ENCODE measurements at places on chromosomes 3 and 15.

GRCh38 chr3:177749836-177750235 is 552.6 kb upstream of the TBL1XR1 start:
- no peak for DNase-seq

- no peak for DNase-seq
Measured at GRCh38 chr15:72584006-72584405, 70.5 kb upstream of the GOLGA6B start.

DNA sequence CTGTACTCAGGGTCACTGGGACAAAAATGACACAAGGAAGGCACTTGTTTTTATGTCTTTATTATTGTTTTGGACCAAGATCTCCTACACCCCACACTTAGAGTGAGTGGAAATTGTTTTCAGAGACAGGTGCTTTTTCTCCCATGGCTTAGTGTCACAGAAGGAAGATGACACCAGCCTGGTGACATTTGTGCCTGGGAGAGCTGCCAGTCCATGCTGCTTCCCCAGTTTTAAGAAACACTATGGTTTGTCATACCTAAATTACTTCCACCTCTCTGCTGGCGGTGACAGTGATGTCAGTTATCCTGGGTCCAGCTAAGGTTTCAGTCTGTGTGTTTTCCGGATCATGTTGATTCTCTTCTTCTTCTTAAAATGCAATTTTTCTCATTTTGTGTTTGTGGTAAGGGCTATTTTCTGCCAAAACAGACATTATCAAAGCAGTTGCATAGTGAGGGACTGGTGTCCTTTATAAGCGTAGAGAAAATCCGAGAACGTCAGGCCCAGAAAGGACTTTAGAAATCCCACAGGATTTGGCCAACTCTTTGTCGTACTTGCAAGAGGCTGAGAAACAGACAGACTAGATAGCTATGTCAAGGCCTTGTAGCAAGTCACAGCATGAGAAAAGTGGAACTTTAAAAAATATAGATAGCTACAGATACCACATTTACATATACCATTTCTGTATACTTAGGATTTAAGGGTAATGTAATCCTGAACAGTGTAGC is 149.5 kb downstream of the TP63 start:
- no peak for DNase-seq

GRCh38 chr3:66270288-66270687 is 49.5 kb downstream of the SLC25A26 start:
- no peak for DNase-seq

GRCh38 chr15:64774629-64775493 is 528 bp downstream of the RBPMS2 start:
- DNase-seq: no peak

- no peak for DNase-seq
Measured at GRCh38 chr15:72616491-72617210, 37.8 kb upstream of the GOLGA6B start.

- no peak for DNase-seq
Measured at GRCh38 chr3:195854628-195855294, 43.0 kb upstream of the MUC4 start.

DNA sequence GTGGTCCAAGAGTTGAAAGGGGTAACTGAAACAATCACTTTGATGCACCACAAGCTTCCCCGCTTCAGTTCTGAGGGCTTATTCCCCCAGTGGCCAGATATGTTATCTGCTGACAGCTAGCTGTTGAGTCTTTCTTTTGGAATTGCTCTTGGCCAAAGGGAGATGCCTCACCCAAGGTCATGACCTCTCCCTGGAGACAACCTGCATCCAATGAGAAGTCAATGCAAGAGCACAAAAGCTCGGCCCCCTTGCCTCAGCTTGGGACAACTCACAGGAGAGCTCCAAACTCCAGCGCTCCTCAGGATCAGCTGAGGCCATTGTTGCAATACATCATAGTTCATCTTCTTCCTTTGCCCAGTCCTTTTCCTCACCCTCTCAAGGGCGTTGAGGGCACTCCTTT is 31.0 kb upstream of the THBS1 start:
- DNase-seq: no peak

DNA sequence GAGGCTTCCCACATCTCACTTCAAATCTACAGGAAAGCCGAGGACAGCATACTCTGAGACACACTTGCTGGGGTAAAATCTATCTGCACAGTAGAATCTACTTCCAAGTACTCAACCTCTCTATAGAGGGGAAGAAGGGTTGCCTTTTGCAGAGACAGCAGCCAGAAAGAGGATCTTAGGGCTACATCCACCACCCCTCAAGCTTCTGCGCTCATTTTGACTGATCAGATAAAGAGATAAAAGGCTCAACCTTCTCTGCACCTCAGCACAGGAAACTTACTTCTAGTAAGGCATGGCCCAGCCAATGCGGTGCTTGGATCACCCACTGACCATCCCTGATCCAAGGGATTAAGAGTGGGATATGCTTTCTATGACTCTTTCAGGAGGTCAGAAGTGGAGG is 6.9 kb upstream of the SLC9A9 start:
- DNase-seq: no peak

GRCh38 chr3:141544697-141545096 is 57.9 kb downstream of the RASA2 start:
- DNase-seq: no peak

DNA sequence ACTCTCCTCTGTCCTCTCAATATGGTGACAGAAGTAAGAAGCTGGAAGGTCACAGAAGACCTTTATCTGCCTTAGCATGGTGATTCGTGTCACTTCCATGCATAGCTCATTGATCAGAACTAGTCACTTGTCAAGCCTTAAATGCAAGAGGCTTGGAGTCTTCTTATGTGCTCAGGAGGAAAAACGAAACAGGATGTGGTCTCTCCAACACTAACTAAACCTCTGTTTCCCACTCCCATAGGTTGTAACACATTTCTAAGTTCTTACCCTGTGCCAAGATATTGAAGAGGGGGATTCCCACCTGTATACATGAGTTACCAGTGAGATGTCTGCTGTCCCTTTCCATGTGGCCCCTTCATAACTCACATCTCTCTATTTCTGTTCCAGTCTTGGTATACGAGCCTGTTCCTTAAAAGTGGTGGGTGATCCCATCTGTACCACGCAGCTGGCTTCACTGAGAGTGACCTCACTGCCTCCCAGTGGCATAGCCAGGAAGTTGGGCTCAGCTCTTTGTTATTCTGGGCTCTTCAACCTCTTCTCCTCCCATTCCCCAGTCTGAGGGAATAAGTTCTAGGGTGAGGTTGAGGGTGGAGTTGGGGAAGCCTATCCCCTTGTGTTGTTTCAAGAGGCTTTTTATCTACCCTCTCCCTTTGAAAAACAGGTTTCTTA is 203.2 kb upstream of the PPP2R3A start:
- DNase-seq: no peak

DNA sequence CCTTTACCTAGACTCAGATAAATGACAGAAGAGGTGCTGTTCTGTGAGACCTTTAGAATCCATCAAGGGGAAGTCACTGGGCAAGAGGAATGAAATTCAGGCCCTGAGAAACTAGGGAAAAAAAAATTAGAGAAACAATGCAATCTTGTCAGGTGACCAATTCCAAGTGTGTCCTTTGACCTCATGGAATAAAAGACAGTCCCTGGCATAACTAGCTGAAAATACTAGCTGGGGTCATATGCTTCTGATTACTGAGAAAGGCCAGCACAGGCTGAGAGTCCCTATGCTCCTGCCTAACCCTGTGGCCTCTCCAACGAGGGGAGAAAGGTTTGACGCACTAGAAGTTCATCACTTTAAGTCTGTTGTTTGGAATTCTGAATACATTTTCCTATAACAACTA is 167.3 kb downstream of the XXYLT1 start:
- no peak for DNase-seq

DNA sequence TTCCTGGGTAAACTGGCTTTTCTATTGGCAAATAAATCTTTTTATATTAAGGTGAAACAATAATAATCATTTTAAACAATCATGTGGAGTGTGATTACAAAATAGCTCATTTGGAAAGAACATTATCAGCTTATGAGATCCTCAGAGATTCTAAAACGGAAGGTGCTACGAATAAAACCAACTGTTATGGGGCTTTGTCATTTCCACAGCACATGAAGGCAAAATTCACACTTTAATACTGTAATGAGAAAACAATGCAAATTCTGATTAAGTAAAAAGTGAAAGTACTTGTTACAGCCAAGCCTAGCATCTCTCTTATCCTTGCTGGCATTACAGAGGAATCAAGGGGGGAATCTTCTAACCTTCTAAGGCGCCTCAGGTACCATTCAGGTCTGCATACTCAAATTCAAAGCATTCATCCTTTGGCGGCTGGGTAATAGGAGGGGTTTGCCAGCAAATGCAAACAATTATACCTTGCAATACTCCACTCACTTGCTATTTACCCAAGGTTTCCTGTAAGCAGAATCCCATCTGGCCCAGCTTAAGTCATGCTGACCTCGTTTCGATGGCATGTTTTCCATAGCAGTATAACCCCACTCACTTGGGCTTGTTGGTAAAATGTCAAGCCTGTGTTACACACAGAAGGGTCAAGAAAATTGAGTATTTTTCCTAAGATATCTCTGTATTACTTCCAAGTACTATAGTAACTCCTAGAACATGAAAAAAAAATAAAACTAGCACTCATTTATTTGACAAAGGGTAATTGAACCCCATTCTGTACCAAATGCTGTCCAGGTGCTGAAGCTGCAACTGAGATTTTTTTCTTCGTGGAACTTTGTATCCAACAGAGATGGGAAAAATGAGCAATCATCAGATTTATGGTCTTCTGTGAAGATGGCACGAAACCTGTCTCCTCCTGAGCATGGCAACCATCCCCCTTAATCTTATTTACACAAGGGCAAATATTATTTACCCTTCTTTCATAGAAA is 183.7 kb upstream of the LMCD1 start:
- no peak for DNase-seq

DNA sequence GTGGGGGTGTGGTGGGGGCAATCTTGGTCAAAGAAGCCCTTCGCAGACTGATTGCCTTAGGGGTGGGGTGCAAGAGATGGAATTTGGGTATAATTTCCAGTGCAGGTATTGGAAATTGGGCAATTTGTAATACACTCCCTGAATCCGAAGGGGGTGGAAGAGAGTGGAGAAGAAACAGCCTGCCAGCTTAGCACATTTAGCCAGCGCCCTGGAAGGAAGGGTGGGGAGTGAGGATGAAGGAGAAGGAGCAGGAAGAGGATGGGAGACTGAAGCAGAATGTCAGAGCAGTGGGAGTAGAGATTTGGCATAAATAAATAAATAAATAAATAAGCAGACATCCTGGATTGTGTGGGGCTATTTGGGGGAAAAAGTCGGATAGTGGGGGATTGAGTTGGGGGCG is 1.6 kb downstream of the GAP43 start:
- DNase-seq: no peak

- DNase-seq: no peak
Measured at GRCh38 chr15:36680751-36681150, 101.3 kb downstream of the CDIN1 start.

DNA sequence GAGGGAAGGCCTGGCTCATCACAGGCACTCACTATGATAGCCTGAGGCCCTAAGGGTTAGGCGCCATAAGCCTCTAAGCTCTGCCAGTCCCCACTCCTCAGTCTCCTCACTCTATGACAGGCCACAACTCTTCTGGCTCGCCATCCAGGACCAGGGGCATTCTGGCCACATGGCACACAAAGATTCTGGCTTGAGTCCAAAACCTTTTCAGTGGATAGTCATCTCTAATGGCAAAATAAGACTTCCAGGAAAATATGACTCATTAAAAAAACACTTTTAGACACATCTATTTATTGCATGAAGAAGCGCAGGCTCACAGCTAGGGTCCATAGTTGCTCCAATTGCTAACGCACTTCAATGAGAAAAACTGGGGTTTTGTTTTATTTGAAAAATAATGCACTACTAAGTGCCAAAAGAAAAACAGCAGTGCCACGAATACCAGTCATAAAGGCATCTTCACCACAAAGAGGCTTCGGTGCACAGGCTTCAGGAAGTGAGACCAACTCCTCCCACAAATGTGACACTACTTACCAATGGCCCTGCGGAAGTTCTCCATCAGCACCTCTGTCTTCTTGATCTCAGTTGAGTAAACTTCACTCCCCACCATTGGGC is 11.1 kb downstream of the RUVBL1 start:
- DNase-seq: no peak

DNA sequence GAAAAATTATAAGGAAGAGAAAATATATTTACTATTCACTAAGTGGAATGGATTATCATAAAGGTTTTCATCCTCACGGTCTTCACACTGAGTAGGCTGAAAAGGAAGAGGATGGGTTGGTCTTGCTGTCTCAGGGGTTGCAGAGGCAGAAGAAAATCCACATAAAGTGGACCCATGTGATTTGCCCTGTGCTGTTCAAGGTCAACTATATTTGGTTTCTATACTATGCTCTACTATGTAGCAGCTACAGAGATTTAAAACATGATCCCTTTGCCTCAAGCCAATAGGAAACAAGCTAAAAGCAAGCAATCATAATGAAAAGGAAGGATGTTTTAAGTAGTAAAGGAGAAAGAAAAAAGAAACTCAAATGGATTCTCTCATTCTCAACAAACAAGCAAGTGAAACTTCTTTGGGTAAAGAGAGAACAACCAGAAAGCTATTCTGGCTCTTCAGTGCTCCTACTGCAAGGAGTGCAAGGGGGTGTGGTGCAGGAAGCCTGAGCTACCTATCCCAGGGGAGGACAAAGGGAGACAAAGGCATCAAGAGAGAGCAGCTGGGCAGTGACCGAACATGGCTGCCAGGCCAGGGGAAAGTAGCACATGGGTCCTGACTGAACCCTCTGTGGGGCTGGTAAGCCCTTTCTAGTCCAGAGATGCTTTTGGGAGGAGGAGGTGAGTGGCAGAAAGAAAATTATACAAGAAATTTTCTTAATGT is 35.9 kb downstream of the SFMBT1 start:
- no peak for DNase-seq

GRCh38 chr3:177345973-177346503 is 148.8 kb upstream of the TBL1XR1 start:
- DNase-seq: no peak

GRCh38 chr15:20356444-20356910 is 185.1 kb downstream of the GOLGA6L6 start:
- no peak for DNase-seq

DNA sequence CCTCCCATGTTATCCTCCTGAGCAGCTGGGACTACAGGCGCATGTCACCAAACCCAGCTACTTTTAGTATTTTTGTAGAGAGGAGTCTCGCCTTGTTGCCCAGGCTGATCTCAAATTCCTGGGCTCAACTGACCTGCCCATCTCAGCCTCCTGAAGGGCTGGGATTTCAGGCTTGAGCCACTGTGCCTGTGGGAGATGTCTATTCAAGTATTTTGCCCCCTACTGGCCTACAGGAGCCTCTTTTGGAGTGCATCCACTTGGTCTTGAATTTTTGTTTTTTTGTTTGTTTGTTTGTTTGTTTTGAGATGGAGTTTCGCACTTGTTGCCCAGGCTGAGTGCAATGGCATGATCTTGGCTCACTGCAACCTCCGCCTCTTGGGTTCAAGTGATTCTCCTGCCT is 3.2 kb upstream of the DHX30 start:
- no peak for DNase-seq

DNA sequence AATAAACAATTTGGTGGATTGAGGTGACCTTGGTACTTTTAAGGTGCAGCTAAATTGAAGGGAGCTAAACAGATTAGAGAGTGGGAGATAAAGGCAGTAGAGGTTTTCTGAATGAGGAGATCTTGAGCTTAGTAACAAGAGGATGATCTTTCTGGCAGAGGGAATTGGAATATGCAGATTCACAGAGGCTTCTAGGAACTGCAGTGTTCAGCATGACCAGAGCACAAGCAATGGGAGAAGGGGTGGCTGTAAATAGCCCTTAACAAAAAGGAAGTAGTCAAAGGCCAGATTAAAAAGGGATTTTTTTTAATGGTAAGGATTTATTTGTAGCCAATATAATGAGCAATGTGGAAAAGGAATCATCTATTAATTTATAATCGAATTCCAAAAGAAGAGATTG is 5.7 kb upstream of the BNIP2 start:
- DNase-seq: no peak

All from GF-D8 (cell line).